ENCODE measurements at places on chromosomes 1 and 21.

DNA sequence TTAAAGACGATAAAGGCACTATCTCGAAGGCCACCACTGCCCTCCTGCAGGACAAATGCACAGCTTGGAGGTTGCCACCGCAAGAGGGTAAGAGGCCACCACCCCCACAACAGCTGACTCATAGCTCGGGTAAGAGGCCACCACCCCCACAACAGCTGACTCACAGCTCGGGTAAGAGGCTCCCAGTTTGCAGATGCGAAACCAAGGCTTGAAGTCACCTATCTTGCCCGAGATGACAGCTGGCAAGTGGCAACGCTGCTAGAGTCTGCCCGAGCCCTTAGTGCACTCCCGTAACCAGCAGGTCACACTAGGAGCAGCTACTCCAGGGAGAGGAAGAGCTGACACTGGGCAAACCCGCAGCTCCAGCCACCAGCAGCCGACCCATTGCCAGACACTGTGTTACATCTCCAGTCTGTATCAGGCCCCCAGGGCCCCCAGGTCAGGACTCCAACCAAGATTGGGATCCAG, 17.1 kb upstream of the SPSB1 start:
- DNase-seq = peak; percentile 79

GRCh38 chr21:34808569-34809204, 139.9 kb downstream of the CLIC6 start:
- DNase-seq = peak; percentile 71

GRCh38 chr1:94796266-94796665, 23.9 kb upstream of the SLC44A3 start:
- DNase-seq = no peak

- DNase-seq = peak; percentile 42
Observed at GRCh38 chr1:225911191-225912130, 12.6 kb downstream of the PYCR2 start.

DNA sequence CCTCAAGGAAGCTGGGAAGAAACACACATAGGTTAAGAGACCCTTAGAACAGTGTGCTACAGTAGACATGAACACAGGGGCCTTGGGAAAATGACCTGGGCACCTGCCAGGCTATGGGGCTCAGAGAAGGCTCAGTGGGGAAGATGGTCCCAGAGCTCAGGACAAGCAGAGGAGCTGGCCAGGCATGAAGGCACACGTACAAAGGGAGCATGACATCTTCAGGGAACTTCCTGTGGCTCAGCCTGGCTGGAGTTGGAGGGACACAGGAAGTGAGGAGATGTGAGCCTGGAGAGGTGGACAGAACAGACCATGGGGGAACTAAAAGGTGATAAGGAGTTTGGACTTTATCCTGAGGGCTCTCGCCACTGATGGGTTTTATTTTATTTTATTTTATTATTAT, 3.8 kb upstream of the SLC50A1 start:
- no peak for DNase-seq

DNA sequence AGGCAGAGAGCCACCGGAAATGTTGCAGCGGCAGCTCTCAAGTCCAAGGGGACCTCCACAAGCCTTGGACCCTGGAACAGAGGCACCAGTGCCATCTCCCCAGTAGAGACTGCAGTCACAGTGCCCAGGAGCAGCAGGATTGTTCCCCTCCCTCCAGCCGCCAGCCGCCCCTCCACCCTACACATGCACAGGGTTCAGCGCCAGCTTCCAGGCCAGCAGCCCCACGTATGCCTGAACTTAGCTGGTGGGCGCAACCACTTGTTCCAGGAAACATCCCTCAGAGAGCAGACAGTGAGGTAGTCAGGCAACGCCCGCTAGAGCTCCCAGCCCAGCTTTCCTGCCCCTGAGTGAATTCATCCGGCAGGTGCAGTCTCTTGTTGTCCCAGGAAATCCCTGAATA, 1098.1 kb upstream of the NCAM2 start:
- DNase-seq = no peak

GRCh38 chr1:3389093-3389833, 65.2 kb upstream of the ARHGEF16 start:
- DNase-seq = no peak

GRCh38 chr1:84089465-84089864, 54.6 kb upstream of the PRKACB start:
- DNase-seq = peak; percentile 84

DNA sequence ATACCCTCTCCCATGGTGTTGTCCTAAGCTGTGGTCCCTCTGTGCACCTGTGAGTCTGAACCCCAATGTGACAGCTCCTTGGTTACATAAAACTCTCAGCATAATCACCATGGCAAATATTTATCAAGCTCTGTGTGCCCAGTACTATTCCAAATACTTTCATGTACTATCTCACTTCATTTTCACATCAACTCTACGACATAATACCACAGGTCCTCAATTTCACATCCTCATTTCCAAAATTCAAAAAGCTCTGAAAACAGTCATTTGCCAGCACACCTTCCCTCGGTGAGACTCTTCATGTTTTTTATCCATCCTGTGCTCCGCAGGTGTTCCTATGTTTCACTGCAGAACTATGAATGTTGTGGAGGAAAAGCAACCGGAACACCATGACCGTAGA, 12.4 kb upstream of the CREG1 start:
- no peak for DNase-seq

- peak; percentile 74 for DNase-seq
Observed at GRCh38 chr1:21607549-21608529, 61.3 kb downstream of the RAP1GAP start.

- DNase-seq = no peak
Observed at GRCh38 chr1:100107696-100108095, 25.0 kb downstream of the SASS6 start.

GRCh38 chr1:93177991-93178390, 2.2 kb downstream of the TMED5 start:
- DNase-seq = no peak

- DNase-seq = no peak
Observed at GRCh38 chr1:53893999-53894636, at the start of gene DIO1. Gene DIO1 (plus strand): TSS chr1:53894187. CDS start chr1:53894211, 24 bp downstream.

DNA sequence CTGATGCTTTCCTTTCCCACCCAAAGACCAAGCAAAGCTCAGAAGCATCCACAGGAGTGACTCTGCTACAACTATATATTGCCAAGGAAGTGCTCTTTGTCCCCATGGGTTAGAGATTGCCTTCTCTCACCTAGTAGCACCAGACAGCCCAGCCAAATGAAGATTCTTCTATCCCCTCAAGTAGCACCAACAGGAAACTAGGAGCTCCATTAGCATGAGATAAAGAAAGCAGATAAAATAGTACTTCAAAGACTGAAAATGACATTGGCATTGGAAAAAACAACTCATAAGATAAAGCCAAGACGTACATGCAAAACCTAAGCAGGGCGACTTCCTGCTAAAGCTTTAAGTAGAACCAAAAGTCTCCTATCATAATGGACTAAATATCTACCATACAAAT, 871.5 kb downstream of the AMY1C start:
- no peak for DNase-seq

- no peak for DNase-seq
Observed at GRCh38 chr1:21914880-21915640, 22.1 kb downstream of the HSPG2 start.

- no peak for DNase-seq
Observed at GRCh38 chr1:212606395-212607205, 2.0 kb upstream of the ATF3 start.

DNA sequence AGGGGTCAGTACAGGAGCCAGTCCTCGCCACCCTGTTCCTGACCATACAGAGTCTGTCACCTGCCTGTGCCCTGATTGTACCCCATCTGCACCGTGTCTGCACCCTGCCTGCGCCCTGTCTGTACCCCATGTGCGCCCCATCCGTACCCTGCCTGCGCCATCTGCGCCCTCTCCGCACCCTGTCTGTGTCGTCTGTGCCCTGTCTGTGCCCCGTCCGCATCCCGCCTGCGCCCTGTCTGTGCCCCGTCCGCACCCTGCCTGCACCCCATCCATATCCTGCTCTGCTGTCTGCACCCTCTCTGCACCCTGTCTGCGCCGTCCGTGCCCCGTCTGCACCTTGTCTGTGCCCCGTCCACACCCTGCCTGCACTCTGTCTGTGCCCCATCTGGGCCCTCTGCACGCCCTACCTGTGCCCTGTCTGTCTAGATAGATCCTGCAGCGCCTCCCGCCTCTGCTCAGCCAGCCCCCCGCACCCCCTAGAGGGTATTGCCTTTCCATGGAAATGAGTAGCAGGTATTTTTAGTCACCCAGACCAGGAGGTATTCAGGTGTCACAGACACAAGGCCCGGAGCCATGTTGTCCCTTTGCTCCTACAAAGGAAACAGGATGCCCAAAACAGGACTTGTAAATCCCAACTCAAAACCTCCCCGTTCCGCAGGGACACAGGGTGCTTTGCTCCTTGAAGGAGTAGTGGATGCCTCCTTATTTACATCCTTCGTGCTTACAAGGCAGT, 7.7 kb upstream of the NPHP4 start:
- no peak for DNase-seq

GRCh38 chr1:223033658-223034057, 109.4 kb downstream of the TLR5 start:
- DNase-seq = no peak

- DNase-seq = no peak
Observed at GRCh38 chr1:44723064-44723463, 7.9 kb downstream of the RNU5D-1 start.

- DNase-seq = no peak
Observed at GRCh38 chr1:205373798-205374175, 17.1 kb upstream of the KLHDC8A start.

GRCh38 chr1:230149751-230150584, 82.9 kb downstream of the GALNT2 start:
- DNase-seq = no peak

DNA sequence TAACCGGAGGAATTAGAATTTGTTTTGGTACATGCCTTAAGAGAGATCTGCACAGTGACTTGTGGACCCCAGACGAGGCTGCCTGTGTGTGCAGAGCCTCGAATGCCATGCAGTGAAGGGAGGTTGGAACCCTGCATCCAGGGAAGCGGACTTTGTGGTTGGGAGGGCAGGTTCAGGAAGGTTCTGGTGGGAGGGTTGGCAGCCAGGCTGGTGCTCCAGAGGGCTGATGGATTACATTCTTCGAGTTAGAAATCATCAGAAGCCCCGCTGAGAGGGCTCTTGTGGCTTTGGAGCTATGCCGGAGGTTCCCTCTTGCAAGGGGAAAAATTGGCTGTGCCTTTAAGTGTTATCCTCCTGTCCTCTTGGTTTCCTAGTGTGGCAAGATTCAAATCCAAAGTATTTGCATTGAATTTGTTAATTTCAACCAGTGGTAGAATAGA, 21.1 kb downstream of the ROR1 start:
- peak; percentile 84 for DNase-seq

DNA sequence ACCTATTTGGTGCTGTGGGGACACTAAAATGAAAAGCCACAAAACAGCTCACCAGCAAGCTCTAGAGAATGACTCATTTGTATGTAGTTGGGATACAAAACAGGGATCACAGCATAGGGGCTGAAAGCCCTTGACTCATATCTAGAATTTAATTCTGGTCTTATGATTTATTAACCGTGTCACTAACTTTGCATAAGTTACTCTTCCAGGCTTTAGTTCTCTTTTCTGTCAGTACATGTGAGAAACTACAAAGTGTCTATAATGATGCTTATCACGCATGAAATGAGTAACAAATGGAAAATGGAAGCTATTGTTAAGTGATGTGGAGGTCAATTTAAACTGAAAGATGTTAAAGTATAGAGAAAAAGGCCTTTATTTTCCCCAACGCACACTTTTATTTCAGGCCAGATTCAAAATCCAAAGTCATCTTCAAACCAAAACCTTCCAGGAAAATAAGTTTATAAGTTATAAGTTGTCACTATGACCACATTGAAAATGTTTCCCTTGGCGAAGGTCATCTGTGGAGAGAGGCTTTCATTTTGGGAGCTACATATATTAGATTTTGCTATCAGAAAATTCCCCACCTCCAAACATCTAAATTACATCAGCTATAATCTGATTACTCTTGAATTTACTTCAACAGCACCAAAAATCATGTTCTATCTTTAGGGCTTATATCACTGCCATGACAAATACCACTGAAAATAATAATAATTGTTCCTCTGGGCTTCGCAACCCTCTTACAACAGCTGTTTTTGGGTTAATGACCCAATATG, 430.5 kb downstream of the MRPL39 start:
- peak; percentile 65 for DNase-seq

GRCh38 chr1:109625176-109625575, 5.5 kb downstream of the AMPD2 start:
- no peak for DNase-seq

GRCh38 chr1:118262865-118263264, 77.8 kb upstream of the SPAG17 start:
- no peak for DNase-seq

DNA sequence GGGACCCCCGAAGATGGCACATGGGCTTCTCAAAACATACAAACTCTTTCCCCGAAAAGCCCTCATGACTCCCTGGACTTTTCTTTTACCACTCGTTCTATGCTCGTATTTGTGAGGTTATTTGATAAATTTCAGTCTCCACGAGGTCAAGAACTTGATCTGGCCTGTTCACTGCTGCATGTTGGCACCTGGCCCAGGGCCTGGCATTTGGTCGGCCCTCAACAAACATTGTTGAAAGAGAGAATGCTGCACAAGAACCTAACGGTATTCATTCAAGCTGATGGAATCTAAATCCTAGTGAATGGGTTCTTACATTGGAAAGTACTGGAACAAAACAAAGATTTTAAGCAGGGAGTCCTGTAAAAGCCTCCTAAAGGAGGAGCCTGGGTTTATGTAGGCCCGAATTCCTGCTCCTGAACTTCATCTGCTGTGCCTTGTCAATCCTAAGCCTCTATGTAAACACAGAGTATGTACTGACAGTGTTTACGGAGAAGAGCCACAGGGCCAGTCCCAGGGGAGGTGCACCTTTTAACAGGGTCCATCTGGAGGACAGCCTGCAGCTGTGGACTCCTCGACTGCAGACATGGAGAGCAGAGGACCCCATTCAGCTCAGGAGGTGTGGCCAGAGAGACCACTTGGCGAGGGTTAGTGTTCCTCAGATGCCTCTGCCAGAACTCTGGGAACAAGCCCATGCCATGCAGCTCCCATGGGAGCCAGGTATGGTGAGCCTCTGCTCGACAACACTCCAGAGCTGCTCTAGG, 46.9 kb downstream of the L1TD1 start:
- no peak for DNase-seq

DNA sequence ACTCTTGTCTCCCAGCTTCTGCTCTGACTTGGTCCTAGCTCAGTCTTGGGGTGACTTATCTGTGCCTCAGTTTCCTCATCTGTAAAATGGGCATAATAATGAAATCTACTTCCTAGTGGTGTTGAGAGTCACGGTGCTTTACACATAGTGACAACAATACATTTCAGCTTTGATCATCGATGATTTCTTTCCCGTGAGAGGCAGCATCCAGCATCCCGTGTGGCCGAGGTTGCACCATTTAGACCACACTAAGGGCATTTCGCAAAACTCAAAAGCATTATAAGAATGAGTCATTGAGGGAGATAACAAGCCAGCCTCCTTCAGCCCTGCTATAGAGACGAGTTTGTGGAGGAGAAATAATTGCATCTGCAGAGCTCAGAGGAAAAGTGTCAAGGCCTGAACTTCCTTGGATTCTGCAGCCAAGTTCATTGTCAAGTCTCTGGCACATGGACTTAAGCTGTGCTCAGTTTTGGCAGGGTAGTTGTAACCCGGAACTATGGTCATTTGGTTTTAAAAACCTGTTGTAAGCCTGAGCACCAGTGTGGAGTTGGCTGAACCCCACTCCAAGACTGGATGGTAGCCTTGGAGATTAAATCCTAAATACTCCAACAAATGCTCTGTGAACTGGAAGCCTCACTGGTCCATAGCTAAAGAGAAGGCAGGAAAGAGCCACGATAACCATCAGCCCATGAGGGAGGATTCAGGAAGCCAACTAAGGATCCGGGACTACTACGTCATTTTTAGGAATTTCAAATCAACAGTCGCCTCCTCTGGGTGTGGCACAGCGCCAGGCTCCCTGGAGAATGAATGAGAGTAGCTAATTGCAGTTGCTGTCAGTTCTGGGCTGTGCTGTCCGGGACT, 64.2 kb downstream of the TCP10L start:
- DNase-seq = peak; percentile 84

- DNase-seq = no peak
Observed at GRCh38 chr1:14561014-14561693, 37.3 kb upstream of the KAZN start.
